ENCODE measurements at places on chromosomes 5 and 9.

DNA sequence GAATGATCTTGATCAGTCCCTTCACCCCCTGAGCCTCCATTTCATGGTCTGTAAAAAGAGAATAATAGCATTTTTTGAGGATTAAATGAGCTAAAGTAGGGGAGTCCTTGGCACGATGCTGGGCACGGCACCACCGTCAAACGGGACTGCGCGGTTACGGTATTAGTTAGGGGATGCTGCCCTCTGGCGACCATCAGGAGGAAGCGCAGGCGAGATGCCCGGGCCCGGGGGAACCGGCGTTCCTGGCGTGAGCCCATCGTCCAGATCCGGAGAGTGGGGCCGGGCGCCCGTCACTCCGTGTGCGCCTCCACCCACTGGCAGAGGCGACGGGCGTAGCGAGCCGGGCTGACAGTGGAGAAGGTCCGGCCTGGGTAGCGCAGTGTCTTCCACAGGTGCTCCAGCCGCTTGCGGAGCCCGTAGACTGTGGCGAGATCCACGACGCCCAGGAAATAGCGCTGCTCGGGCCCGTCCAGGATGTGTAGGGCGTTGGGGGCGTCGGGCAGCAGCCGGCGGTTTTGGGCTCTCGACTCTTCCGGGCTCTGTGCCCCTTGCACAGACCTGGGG, 4.8 kb upstream of the ST6GALNAC4 start:
- DNase-seq: peak; percentile 74

GRCh38 chr9:130215341-130216119, 43.3 kb downstream of the NCS1 start:
- no peak for DNase-seq

DNA sequence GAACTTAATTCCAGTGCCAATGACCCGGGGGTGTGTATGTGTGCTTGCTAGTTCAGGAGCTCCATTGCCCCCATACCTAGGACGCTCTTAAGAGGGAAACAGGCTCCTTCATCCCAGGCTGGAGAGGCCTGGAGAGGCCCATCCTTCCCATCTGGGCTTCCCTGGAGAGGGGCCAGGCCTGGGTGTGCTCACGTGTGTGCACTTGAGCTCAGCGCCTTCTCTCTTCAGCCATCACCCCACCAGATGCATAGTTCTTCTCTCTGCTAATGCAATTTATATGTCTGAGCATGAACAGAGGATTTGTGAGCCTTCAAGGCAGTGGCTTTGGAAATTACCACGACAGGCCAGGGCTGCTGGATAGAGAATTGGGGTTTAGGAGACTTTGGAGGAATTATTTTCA, 48.6 kb upstream of the SHB start:
- DNase-seq: no peak

DNA sequence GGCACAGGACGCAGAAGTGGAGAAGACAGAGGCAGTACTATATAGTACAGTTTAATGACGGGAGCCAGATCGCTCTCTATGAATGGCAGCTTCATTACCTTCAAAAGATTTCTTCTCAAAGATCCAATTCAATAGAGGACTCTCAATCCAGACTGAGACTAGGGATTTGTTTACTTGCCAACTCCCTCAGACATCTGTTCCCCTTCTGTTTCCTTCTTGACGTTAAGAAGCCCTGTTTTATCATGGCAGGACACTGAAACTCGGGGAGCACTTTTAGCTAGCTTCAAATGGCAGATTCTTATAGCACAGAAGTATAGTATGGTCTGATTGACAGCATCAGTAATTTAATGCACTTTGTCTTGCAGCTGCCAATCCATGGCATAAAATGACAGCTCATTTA, 747.3 kb upstream of the C9orf72 start:
- DNase-seq: no peak

- no peak for DNase-seq
Measured at GRCh38 chr9:124632077-124632621, 125.0 kb upstream of the NR5A1 start.

- DNase-seq: peak; percentile 51
Measured at GRCh38 chr5:67246108-67246507, 49.5 kb upstream of the CD180 start.

DNA sequence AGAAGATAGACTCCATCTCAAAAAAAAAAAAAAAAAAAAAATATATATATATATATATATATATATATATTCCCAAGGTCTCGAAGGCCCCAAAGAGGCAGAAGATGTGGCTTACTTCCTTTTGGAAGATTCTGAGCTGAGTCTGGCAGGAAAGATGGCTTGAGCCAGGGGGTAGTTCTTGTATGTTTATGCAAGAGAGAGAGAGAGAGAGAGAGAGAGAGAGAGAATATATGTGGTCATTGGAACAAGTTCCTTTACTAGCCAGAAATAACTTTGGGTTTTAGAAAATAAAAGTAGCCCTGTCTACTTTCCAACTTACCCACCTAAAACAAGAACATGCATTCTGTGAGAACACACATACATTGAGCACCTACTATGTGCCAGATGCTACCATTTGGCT, 17.6 kb downstream of the NCS1 start:
- DNase-seq: no peak

DNA sequence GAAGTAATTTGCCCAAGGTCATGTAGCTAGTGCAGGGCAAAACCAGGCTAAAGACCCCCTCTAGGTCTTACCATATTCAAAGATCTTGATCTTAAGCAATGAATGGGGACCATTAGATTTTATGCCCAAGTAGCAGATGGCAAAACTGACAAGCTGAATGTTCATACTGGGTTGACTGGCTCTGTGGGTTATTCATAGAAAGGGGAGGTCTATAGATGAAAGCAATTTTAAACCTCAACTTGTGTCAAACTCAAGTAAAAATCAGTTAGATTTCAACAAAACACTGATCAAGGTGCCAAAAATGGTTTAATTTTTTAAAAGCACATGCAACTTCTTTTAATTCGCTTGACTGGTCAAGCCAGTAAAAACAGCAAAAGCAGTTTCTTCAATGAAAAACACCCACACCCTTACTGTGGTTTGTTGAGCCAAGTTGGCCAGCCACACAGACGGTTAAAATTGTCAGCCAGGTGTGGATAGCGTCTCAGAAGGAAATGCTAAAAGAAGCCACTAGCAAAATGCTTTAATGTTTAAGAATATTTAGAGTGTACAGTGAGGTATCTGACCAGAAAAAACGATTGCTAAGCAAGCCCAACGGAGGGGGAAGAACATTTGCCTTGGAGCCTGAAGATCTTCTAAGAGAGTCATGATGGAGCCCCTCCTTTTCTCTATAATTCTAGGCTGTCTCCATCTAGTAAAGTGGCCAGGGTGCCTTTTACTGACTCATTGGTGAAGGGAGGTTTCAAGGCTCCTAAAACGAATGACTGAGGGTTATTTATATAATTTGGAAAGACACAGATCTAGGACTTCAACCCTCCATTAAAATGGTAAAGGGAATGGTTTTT, 539.6 kb upstream of the CLINT1 start:
- no peak for DNase-seq

- DNase-seq: peak; percentile 75
Measured at GRCh38 chr5:181160152-181160754, 12.9 kb downstream of the OR2V2 start.

- no peak for DNase-seq
Measured at GRCh38 chr9:35273591-35273990, 111.8 kb downstream of the UNC13B start.

DNA sequence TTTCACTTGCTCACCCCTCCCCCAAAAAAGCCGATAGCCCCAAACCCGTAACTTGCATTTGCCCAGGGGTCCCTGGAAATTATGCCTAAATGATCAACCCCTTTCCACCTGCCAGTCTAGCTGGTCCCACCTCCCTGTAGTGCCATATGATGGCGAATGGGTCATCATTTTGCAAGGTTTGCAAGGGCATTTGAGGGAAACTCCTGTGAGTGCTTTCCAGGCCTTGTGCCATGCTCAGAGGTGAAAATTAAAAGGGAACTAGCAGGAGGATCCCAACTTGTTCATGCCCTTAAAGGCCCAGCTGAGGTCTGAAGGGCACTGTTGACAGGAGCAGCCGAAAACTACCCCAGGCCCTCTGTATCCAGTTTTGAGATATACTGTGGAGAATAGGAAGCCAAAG, 192.9 kb downstream of the NR3C1 start:
- DNase-seq: no peak

DNA sequence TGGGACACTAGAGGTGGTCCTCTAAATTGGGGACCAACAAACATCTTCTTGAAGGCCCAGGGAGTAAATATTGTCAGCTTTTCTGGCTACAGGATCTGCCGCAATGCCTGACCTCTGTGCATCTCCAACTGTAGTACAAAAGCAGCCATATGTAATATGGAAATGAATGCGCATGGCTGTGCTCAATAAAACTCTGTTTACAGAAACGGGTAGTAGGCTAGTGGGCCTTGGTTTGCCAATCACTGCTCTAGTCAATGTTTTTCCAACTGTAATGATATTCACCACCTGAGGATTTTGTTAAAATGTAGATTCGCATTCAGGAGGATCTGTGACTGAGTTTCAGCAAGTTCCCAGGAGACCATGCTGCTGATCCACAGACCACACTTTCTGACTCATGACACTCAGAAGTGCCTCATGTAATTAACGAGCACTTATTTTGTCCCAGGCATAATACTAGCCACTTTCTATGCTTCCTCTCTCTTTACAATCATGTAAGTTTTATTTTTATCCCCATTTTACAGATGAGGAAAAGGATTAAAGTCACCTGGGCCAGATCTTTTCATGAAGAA, 96.9 kb downstream of the MED27 start:
- DNase-seq: no peak

Data from activated CD4-positive, alpha-beta T cell treated with anti-CD3 and anti-CD28 coated beads, Interleukin-2, amount 50 U/mL, for 24 hours (primary cell).